ENCODE measurements at places on chromosomes 2 and 18. TPM values are rescaled to one million over a fixed set of nuclear protein-coding genes. Genes with fewer than 3 reads are reported as not detected.

Gene IFIH1
- 21.5 TPM for total RNA-seq

Gene SIX3
- total RNA-seq, result not detected

Gene DQX1
- total RNA-seq, result 0.34 TPM

Gene SERPINB4
- not detected for total RNA-seq

Gene IL1RN
- total RNA-seq, result 18.2 TPM

Gene IGFBP5
- 196 TPM for total RNA-seq

Gene CBLN2
- total RNA-seq, result 1.00 TPM

Gene PPIG
- total RNA-seq, result 40.9 TPM

Gene ITPRID2
- total RNA-seq, result 167 TPM

Gene TXNDC2
- 0.12 TPM for total RNA-seq
